ENCODE measurements at places on chromosomes 5 and 9.

- no peak for DNase-seq
Observed at GRCh38 chr5:148179234-148179824, 11.0 kb downstream of the SPINK14 start.

GRCh38 chr9:115213818-115214334, 95.9 kb upstream of the TNC start:
- DNase-seq, result no peak

DNA sequence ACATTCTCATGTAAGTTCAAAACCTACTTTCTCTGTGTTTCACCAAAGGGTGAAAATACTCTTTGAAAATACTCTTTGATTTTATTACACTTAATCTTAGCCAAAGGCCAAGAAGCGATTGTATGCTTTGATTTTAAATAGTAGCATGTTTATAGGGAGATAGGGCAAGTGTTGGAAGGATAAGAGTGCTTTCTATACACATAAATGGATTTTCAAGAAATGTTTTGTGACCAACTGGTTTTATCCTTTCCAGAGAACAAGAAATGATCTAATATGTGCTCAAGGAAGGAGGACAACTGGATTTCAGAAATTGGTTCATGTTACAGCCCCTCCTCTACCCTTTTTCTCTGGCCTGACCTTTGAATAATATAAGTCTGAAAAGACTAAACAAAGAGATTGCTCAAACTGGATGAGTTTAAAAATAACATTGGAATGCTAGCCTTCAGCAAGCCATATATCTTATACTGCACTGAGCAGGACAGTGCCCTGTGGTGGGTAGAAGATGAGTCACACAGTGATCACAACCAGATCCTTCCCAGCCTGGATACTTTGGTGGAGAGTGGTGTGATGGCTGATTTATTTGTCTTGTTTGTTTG, 13.1 kb downstream of the PALM2AKAP2 start:
- DNase-seq, result no peak

GRCh38 chr5:133029416-133029815, 3.1 kb upstream of the ZCCHC10 start:
- DNase-seq, result no peak

DNA sequence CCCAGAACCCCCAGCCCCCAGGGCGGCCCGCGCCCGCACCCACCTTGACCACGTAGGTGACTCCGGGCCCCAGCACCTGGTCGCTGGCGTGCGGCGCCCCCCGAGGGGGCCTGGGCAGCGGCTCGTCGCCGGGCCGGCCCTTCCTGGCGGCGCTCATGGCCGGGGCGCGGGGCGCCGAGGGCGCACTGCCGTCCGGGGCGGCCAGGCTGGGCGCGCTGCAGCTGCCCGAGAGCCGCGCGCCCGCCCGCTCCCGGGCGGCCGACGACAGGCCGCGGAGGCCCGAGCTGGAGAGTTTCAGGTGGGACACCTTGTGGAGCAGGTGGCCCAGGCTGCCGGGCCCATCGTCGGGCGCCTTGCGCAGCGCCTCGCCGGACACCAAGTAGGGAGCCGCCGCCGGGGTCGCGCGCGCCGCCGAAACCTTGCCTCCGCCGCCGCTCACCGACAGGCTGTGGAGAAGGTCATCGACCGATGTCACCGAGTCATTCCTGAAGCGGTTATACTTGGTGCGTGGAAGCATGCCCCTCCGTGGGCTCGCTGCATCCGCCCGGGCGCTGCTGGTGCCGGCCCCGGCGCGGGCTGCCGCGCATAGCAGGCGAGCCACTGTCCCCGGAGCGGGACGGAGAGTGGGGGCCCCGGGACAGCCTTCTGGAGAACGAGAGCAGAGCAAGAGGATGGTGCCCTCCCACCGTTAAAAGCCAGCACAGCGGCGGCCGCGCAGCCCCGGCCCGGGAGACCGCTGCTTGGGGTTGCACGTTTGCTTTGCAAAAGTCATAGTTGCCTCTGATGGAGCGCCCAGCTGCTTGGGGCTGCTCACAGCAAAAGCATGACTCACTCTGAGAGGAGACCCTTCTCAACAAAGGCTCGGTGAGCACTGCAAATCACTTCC, at the start of gene SHC3:
SHC3 (minus strand) TSS at position 875 of the 886 bp plus-strand sequence; CDS start at position 517, 358 bp downstream.
- no peak for DNase-seq

GRCh38 chr5:109448838-109449237, 39.1 kb upstream of the PJA2 start:
- no peak for DNase-seq

DNA sequence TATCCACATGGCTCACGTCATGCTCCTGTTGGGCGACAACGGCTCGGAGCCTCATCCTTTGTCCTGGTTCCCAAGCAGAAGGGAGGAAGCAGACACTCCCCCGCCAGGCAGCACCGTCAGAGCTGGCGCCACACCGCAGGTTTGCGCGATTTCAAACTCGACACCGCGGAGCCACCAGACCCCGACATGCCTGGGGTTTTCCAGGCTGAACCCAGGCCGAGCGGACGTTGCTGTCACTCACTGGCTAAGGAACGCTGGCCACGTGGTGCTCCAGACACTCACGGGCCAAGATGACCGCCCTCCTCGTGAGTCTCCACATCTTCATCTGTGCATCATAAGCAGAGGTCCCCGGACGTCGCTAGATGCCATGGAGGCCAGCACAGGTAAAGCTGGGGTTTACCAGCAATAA, 9.0 kb downstream of the TERT start:
- DNase-seq, result no peak
